Daoy (cell line): ENCODE measurements at places on chromosomes 5 and 9. TPM values are rescaled to one million over a fixed set of nuclear protein-coding genes. Genes with fewer than 3 reads are reported as not detected.
A peak's percentile ranks its signal among the peaks of the same experiment; 100 is the strongest.

The MAPK9 gene
- 26.3 and 33.1 TPM in 2 replicates for total RNA-seq

GRCh38 chr5:156971415-156971814, 8.4 kb upstream of the TIMD4 start:
- no peak for DNase-seq

The PLK2 gene
- total RNA-seq, result 871 and 986 TPM in 2 replicates

DNA sequence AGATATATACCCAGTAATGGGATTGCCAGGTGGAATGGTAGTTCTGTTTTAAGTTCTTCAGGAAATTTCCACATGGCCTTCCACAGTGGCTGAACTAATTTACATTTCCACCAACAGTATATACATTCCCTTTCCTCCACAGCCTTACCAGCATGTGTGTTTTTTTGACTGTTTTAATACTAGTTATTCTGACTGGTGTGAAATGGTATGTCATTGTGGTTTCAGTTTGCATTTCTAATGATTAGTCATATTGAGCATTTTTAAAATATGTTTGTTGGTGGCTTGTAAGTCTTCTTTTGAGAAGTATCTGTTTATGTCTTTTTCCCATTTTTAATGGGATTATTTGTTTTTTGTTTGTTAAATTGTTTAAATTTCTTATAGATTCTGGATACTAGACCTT, 208.9 kb downstream of the CFAP90 start:
- DNase-seq, result no peak

The PCDHB14 gene
- total RNA-seq, result 1.0 and 1.5 TPM in 2 replicates

DNA sequence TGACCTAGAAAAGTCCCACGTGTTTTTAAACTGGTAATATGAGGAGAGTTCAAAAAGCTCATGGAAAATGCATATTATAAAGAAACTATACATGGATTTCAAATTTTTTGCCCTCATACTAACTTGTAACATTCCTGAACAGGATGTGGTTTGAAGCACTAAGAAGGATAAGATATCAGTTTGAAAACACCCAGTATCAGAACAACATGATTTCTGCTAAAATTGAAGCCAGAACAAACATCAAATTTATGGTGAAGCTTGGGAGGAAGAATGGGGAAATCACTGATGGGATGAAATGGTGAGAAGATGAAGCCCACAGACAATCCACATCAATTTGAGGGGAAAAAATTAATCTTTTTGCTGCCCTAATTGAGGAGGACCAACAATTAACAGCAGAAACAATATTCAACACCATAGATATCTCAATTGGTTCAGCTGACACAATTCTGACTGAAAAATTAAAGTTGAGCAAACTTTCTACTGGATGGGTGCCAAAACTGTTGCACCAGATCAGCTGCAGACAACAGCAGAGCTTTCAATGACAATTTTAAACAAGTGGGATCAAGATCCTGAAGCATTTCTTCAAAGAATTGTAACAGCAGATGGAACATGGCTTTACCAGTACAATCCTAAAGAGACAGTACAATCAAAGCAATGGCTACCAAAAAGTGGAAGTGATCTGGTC, 113.2 kb upstream of the SNX2 start:
- DNase-seq, result no peak

DNA sequence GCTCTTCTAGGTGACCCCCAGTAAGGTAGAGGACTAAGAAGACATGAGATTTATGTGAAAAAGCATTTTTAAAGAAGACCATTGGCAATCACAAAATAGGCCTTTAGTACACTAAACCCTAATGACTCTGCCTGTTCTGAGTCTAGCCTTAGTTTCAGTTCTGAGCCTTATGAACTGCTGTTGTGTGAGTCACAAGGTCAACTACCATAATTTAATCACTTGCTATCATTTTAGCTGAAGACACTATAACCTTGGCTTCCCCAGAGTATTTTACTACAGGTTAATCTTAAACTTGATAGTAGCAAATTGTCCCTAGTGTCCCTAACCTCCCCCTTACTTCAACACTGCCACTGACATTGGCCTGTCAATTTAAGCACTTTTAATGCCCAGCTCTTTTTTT, 34.4 kb downstream of the APC start:
- DNase-seq, result no peak

The ANKRD31 gene
- total RNA-seq, result 0.11 TPM in 1 of 2 replicates, not detected in the other

- DNase-seq, result no peak
These were observed 218.4 kb downstream of the GAPVD1 start for GRCh38 chr9:125479846-125480615.

DNA sequence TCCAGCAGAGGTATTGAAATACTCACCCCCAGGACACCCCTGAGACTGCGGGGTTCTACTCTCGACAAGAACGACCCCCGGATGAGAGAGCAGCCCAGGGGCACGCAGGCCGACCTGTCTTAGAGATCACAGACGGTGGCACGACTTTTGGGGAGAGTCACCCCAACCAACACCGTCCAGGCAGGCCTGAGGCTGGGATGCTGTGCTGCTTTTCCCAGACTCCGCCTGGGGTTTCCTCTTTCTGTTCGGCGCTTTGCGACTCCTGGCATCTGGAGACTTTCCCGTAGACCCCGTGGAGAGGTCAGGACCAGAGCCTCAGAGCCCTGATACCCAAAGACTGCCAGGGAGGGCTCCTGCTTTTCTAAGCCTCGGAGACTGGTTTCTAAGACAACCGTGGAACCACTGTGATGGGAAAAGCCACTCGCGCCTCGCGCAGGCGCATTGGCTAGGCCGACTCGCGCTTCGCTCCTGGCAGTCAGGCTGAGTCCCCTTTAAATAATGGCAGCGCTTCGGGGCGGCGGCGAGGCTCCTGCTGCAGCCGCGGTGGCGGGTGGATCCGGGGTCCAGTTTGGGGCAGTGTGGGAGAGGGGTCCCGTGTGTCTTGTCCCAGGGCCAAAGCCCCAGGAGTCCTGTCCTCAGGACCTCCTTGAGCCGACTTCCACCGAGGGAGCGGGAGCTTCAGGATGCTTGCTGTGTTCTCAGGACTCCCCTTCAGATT, 484.0 kb downstream of the SPATA31A7 start:
- peak; percentile 87 for DNase-seq

- DNase-seq, result peak; percentile 1
These were observed 865.4 kb upstream of the ACO1 start for GRCh38 chr9:31519011-31519410.

The KCNV2 gene
- total RNA-seq, result not detected in 2 replicates

- no peak for DNase-seq
These were observed 17.3 kb upstream of the ZNF622 start for GRCh38 chr5:16482891-16483290.

The LVRN gene
- 0.06 TPM in 1 of 2 replicates, not detected in the other for total RNA-seq

- DNase-seq, result no peak
These were observed 125.3 kb downstream of the SLC24A2 start for GRCh38 chr9:19663570-19663969.

The BTNL8 gene
- not detected in 2 replicates for total RNA-seq

DNA sequence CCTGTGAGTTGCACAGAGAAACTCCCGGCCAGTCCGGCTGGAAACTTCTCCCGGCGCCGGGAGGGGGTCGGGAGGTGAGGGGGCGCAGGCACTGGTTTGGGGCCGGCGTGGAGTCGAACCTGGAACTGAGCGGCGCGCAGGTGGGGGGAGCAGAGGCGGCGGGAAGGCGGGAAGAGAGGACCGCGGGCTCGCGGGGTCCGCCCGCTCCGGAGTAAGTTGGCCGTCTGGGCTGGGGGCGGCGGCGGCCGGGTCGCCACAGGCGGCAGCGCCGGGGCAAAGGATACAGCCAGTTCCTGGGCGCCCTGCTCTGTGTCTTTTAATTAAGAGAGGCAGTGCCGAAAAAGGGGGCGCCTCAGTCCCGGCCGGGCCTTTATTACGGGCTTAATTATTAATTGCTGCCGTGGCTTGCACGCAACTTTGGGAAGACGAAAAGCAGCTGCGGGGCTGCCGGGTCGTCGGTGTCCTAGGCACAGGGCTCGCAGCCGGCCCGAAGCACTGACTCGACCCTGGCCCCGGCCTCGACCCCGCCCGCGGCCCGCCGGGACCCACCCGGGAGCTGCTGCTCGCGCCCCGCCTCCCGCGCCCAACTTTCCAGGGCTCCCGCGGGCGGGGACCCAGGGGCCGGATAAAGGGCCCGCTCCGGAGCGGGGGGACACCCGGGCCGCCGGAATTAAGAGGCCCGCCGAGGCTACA, 1.1 kb downstream of the NTNG2 start:
- DNase-seq, result no peak
